Sigmoid colon (tissue), 7 donors: ENCODE measurements at places on chromosomes 7 and 10.
A peak's percentile ranks its signal among the peaks of the same experiment; 100 is the strongest.

- DNase-seq = no peak
- H3K4me1 ChIP-seq = peaks cover 93% of the 10 kb centered on the region
- H3K27me3 ChIP-seq = no peaks in the 10 kb centered on the region
- H3K4me3 ChIP-seq = no peak overlapping the region
- peak overlapping the region; percentile 88 for H3K27ac ChIP-seq
- no peaks in the 10 kb centered on the region for H3K36me3 ChIP-seq
These were observed 137.1 kb downstream of the CUX1 start for GRCh38 chr7:101954499-101954898.

DNA sequence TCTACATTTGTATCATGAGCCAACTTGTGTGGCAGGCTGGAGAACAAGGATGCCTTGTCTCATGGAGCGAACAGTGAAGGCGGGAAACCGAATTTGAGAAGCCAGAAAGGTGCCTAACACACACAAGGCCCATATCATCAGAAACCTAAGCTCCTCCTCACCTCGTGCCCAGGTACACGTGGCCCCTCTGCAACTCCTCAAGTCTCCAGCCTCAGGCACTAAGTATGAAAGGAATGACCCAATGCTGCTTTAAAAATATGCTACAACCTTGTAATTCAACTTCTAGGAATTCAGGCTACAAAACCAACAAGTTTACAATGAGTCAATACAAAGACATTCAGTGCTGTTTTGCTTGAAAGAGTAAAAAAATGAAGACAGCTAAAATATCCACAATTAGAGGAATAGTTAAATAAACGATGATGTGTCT lies 95.7 kb downstream of the CDK6 start:
- no peaks in the 10 kb centered on the region for H3K27me3 ChIP-seq
- H3K4me3 ChIP-seq = no peak overlapping the region
- no peak for DNase-seq
- no peaks in the 10 kb centered on the region for H3K36me3 ChIP-seq
- H3K27ac ChIP-seq = no peak overlapping the region

GRCh38 chr7:105024734-105025133 lies 10.7 kb downstream of the KMT2E start:
- H3K4me3 ChIP-seq = no peak overlapping the region
- no peaks in the 10 kb centered on the region for H3K36me3 ChIP-seq
- H3K27ac ChIP-seq = peak overlapping the region; percentile 16
- no peak for DNase-seq
- H3K4me1 ChIP-seq = no peaks in the 10 kb centered on the region

GRCh38 chr7:124996778-124997177 lies 67.2 kb upstream of the POT1 start:
- H3K36me3 ChIP-seq = no peaks in the 10 kb centered on the region
- no peaks in the 10 kb centered on the region for H3K27me3 ChIP-seq

- no peak overlapping the region for H3K4me3 ChIP-seq
- H3K27ac ChIP-seq = no peak overlapping the region
- DNase-seq = no peak
- no peaks in the 10 kb centered on the region for H3K36me3 ChIP-seq
These were observed 8.2 kb upstream of the NRG3 start for GRCh38 chr10:81866753-81867152.
